Activated CD4-positive, alpha-beta T cell treated with anti-CD3 and anti-CD28 coated beads, Interleukin-2, amount 10 ng/mL, durations not matched to agents 7 days and 5 days (primary cell): ENCODE measurements at places on chromosomes 6 and 20. TPM values are rescaled to one million over a fixed set of nuclear protein-coding genes. Genes with fewer than 3 reads are reported as not detected.

Gene BTNL2
- not detected for total RNA-seq

Gene PRR18
- total RNA-seq: not detected

- H3K27me3 ChIP-seq: no peaks in the 10 kb centered on the region
- H3K27ac ChIP-seq: no peak overlapping the region
- peaks cover 52% of the 10 kb centered on the region for H3K36me3 ChIP-seq
- no peak for DNase-seq
Observed at GRCh38 chr6:136280032-136280609, 9.5 kb downstream of the BCLAF1 start.

DNA sequence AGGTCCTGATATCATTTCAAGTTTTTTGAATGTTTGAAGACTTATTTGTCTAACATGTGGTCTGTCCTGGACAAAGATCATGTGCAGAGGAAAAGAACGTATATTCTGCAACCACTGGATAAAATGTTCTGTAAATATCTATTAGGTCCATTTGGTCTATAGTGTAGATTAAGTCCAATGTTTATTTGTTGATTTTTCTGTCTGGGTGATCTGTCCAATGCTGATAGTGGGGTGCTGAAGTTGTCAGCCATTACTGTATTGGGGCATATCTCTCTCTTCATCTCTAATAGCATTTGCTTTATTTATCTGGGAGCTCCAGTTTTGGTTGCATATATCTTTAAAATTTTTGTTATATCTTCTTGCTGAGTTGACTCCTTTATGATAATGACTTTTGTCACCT is 258.4 kb upstream of the CITED2 start:
- no peaks in the 10 kb centered on the region for H3K4me1 ChIP-seq
- H3K36me3 ChIP-seq: no peaks in the 10 kb centered on the region
- H3K27ac ChIP-seq: no peak overlapping the region
- DNase-seq: no peak
- H3K4me3 ChIP-seq: no peak overlapping the region

Gene RUNX2
- total RNA-seq: 13.4 TPM

GRCh38 chr6:165821754-165822153 is 158.7 kb upstream of the PDE10A start:
- DNase-seq: no peak
- no peaks in the 10 kb centered on the region for H3K36me3 ChIP-seq
- H3K4me1 ChIP-seq: no peaks in the 10 kb centered on the region
- H3K27ac ChIP-seq: no peak overlapping the region

DNA sequence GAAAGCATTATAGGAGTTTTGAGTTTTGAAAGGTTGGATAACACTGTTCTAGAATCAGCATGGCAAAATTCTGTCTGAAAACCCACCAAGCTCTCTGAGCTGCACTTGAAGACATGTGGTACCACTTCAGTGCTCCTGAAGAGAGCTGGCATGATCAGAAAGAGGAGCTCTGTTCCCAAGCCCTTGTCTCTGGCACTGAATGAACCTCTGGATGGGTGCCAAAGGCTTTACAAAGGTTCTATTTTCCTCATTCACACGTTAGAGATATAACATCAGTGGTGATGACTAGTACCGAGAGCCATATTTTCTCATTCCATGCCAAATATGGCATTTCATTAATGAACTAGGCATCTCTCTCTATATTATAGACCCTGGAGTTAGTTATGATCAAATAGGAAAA is 301.8 kb upstream of the ID4 start:
- no peaks in the 10 kb centered on the region for H3K36me3 ChIP-seq
- H3K27ac ChIP-seq: no peak overlapping the region
- no peaks in the 10 kb centered on the region for H3K27me3 ChIP-seq
- no peaks in the 10 kb centered on the region for H3K4me1 ChIP-seq

Gene SCRT2
- total RNA-seq: not detected

DNA sequence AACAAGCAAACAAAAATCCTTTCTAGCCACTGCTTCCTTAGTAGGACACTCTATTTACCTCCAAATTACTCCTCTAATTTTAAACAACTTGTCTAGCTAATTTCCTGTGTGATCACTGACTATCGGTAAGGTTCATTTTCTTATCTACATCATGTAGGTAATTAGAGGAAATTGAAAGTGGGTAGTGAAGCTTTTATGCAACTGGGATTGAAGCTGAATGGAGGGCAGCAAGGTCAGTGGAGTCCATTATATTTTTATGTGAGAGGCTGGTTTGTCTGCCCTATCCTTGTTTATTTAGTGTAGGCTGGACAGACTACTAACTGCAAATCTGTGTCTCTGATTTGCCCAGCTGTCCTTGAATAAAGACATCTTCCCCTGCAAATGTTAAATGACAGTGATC is 88.5 kb upstream of the SIM1 start:
- H3K27ac ChIP-seq: no peak overlapping the region
- no peaks in the 10 kb centered on the region for H3K4me1 ChIP-seq
- H3K27me3 ChIP-seq: no peaks in the 10 kb centered on the region
- no peak for DNase-seq

Gene GPLD1
- total RNA-seq: 0.15 TPM

- no peak overlapping the region for H3K4me3 ChIP-seq
- no peak for DNase-seq
- no peaks in the 10 kb centered on the region for H3K4me1 ChIP-seq
- no peak overlapping the region for H3K27ac ChIP-seq
- no peaks in the 10 kb centered on the region for H3K36me3 ChIP-seq
Observed at GRCh38 chr6:167682546-167683027, 144.1 kb upstream of the AFDN start.

DNA sequence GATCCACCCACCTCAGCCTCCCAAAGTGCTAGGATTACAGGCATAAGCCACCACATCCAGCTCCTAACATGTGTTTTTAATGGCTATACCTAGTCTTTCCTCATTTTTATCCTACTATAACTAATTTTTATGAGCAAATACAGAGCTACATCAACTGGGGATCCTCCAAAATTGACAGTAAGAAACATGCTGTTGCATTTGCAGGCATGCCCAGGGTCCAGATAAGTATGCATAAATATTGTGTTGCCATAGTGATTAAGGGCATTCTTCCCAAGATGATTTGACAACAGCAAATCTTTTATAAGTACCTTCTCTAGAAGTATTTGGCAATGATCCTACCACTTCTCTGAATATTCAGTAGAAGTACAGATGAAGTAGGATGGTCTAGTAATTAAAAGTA is 41.9 kb upstream of the MOXD1 start:
- no peaks in the 10 kb centered on the region for H3K4me1 ChIP-seq
- no peak overlapping the region for H3K27ac ChIP-seq
- H3K4me3 ChIP-seq: no peak overlapping the region
- H3K36me3 ChIP-seq: no peaks in the 10 kb centered on the region
- no peaks in the 10 kb centered on the region for H3K27me3 ChIP-seq

DNA sequence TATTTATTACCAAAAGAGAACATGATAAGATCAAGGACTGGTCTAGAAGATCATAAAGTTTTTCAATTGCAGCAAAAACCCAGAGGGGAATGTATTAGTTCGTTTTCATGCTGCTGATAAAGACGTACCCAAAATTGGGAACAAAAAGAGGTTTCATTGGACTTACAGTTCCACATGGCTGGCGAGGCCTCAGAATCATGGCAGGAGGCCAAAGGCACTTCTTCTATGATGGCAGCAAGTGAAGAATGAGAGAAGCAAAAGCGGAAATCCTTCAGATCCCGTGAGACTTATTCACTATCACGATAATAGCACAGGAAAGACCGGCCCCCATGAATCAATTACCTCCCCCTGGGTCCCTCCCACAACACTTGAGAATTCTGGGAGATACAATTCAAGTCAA is 57.7 kb upstream of the HIVEP2 start:
- no peak overlapping the region for H3K4me3 ChIP-seq
- no peaks in the 10 kb centered on the region for H3K4me1 ChIP-seq
- no peaks in the 10 kb centered on the region for H3K27me3 ChIP-seq
- H3K27ac ChIP-seq: no peak overlapping the region
- no peaks in the 10 kb centered on the region for H3K36me3 ChIP-seq

- no peak overlapping the region for H3K27ac ChIP-seq
- H3K4me1 ChIP-seq: no peaks in the 10 kb centered on the region
- H3K4me3 ChIP-seq: no peak overlapping the region
- no peaks in the 10 kb centered on the region for H3K36me3 ChIP-seq
Observed at GRCh38 chr20:6588296-6588695, 179.2 kb upstream of the BMP2 start.

Gene CLPSL2
- total RNA-seq: not detected
